Stimulated activated CD4-positive, alpha-beta T cell treated with anti-CD3 and anti-CD28 coated beads, Interleukin-1b, Interleukin-23, amount 100 ng/mL, for 4 hours (primary cell): ENCODE measurements at places on chromosomes 6 and 20.

- no peak for DNase-seq
These were observed 53.6 kb upstream of the LRRC1 start for GRCh38 chr6:53741034-53741823.

- DNase-seq: no peak
These were observed 217.5 kb downstream of the TINAG start for GRCh38 chr6:54525731-54526130.

DNA sequence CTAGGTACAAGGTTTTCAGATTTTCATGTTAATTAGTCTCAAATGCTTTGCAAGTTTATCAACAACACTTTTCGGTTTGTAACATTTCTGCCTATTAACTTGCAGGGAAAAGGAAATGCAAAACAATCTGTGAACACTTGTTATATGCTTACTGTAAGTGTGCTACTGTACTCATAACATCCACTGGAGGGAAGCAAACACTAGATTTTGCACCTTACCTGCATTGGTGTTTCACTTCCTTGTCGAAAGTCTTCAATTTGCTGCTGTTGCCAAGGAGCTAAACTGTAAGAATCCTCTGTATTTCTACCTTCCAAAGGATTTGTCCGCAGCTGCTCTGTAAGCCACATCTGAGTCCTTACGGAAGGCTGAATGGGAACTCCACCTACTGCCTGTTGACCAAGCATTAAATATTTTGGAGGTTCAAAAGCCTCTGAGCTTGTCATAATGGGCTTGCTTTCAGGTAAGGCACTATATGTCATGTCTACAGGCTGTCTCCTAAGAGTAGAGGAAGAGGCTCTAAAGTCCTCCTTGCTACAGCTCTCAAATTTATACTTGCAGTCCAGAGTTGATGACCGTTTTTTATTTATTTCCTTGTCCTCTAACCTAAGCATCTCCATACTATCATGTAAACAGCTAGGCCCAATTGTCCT lies 17.3 kb downstream of the PLN start:
- no peak for DNase-seq

DNA sequence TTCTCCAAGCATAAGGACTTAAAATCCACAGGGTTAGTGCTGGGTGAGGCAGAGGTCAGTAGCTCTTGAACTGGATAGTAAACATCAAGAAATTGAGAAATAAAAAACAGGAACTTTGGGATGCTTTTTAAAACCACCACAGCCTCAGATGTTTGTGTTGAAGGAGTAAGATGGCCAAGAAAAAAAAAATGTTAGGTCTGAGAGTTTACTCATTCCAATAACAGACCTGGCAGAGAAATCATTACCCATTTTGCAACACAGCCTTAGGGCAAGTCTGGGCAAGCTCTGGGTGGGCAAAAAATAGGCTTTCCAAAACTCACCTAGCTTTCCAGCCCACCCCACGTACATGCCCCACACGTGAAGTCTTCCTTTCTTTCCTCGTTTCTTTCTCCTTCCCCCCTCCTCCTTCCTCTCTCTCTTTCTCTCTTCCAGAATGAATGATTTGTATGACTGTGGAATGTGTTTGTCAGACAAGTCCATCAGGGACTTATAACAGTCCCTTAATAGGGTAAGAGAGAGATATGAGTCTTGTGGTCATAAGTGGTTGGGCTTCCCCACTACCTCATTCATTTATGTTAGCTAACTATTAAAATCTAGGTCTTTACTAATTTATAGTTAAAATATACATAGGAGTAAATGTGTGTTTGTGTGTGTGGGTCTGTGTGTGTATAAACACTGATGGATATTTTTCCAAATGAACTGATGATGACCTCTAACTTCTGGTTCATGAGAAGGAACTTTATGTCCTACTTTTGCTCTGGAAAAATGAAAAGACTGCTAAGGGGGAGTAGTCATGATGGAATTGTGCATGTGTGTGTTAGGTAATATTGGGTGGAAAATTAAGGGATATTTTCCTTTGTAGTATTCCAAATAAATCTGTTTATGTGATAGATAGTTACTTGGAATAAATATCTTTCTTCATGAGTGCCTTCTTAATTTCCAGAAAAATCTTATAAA lies 18.0 kb upstream of the DSE start:
- no peak for DNase-seq

DNA sequence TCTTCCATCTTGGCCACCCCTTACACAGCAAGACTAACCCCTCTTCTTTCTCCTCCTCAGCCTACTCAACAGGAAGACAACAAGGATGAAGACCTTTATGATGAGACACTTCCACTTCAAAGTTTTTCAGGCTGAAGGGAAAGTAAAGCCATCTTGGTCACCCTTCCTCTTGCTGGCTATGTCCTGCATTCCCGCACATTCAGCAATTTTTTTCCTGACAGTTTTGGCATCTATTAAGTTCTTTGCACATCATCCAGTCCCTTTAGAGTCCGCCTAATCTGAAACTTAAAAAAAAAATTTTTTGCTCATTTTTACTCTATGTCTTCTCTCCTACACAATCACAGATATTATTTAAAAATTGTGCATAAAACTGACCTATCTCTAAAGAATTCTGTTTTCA lies 493.4 kb downstream of the LMBRD1 start:
- no peak for DNase-seq

DNA sequence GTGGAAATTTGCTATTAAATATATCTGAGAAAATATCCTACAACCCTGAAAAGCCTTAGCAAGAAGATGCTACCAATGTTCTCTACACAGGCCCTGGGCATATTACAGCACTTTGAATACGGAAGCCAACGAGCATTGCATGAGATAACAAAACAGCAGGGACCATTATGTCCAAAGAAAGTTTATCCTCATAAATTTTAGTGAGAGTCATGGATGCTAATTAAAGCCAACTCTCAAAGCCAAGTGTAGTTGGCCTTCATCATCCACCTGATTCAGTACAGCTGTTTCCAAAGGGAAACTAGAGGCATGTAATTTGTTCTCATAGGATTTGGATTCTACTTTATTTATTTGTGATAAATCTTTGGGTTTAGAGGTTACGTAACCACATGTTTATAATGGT lies 564.8 kb downstream of the RFPL4B start:
- DNase-seq: no peak

GRCh38 chr6:4459996-4460395 lies 316.2 kb upstream of the CDYL start:
- DNase-seq: no peak

DNA sequence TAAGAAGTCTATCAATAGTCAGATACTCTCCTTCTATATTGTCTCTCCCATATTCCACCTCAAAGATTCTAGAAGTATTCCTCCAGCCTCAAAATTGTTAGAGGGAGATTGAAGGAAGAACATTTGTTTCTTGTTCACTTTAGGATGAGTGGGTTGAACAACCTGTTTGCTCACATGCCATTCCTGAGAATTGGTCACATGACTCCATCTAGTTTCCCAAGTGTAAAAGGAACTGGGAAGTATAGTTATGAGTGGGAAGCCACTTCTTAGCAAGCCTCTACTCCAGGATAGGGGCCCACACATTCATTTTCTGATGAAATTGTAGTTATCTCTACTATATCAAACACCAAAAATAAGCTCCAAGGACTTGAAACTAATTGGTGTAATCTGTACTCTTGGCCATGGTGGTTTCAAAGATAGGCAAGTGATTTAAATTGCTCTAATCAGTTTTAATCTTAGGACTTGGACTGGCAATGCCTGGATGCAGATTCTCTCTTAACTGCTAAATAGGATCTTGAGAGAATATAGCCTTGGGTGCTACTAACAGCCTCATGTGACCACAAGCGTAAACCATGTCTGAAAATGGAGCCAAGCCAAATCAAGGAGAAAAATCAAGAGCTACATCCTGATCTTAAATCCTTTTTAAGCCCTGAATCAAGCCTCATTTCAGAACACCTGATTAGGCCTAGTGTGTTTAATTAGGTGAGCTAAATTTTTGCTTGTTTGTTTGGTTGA lies 758.7 kb upstream of the MAN1A1 start:
- no peak for DNase-seq

DNA sequence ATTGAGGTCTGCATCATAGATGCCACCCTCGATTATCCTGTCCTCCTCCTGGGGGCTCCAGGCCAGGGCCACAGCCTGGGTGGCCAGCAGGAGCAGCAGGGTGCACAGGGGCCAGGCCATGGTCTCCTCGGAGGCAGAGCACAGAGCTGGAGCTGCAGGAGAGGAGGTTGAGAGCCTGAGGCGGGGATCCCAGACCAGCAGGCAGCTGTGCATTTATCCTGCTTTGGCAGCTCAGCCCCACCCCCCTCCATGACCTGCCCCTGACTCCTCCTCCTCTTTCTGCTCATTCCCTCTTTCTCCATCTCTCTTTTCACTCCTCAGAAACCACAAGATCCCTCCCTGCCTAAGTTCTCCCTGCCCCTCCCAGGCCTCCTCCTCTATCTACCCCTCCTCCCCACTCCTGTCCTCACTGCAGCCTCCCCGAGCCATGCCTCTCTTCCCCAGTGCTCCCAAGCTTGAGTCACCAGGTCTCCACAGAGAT lies at the start of gene CST2:
Gene CST2 (minus strand): TSS at position 189 of the 481 bp plus-strand sequence. CDS start 69 bp downstream, at position 120.
- DNase-seq: no peak

DNA sequence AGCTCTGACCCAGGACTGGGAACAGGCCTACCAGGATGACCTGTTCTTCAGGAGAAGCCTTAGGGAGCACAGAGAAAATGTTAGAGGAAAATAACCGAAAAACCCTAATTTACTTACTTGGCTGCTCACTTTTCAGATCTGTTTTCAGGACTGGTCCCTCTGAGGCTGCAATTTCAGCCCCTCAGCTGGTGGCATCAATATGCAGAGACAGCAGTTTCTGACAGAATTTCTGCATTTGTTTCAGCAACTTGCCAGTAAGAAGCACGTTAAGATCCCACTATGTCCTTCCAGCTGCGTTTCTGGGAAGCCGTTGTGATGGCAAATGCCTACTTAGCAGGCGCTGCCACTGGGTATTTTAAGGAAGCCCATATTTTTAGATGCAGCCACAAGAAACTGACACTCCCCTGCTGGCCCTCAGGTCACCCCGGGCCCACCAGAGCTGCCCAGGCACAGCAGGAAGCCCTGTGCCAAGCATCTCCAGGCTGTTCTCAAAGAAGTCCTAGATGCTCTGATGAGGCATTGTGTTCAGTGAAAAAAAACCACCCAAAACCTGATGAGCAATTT lies 7.5 kb downstream of the YTHDF1 start:
- DNase-seq: no peak

GRCh38 chr20:49006446-49006980 lies 39.6 kb upstream of the CSE1L start:
- no peak for DNase-seq

GRCh38 chr20:63706027-63706695 lies 1.6 kb downstream of the ARFRP1 start:
- no peak for DNase-seq

GRCh38 chr20:47708953-47709833 lies 76.1 kb downstream of the SULF2 start:
- DNase-seq: no peak
